ENCODE measurements at places on chromosomes 6 and 20.

GRCh38 chr20:30486103-30486478 lies 771.4 kb upstream of the DEFB115 start:
- DNase-seq, result no peak

GRCh38 chr6:107556082-107556481 lies 66.2 kb downstream of the SOBP start:
- DNase-seq, result no peak

DNA sequence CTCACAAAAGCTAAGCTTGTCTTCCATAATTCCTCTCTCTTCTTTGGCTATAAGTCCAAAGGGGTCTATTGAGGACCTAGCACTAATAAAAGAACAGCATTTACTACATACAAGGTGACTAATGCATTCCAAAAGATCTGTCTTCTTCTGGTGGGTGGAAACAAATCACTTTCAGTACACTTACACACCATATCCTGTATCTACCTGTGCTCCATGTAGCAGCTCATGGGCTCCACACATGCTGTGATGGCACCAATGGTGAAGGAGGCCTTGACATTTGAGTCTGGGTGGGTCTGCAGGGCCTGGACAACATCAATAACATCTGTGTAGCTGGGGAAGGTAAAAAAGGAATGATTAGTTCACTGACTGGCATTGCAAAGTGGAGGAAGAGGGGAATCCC lies 42.4 kb upstream of the SLC4A11 start:
- DNase-seq, result no peak

DNA sequence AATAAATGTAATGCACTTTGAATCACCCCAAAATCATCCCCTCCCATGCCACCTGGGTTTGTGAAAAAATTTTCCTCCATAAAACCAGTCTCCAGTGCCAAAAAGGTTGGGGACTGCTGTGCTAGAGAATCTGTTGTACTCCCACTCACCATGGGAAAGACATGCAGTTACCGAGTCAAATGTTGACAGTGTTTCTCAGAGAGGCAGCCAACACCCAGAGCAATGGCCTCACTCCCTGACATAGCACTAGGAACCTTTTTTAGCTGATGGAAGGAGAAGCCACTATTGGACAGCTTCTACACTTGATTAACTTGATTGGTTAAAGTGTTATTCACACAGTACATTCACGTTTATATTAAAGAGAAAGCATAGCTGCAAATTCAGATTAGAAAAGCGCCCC lies 59.8 kb upstream of the MANEA start:
- no peak for DNase-seq

- DNase-seq, result no peak
These were observed 160.2 kb upstream of the FOXA2 start for GRCh38 chr20:22744341-22745193.

DNA sequence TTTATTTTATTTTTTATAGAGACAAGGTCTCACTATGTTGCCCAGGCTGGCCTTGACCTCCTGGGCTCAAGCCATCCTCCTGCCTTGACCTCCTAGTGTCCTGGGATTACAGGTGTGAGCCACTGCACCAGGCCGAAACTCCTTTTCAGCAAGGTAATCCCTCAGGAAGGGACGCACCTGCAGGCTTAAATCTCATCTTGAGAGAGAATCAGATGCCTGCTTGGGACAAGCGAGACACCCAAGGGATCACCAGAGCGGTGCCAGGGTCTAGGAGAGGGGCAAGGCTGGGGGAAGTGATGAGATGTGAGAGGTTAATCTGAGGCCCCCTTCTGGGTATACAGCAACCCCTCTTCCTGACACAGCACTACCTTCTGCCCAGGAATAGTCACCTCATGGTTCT lies 4.0 kb upstream of the ATP9A start:
- DNase-seq, result no peak

GRCh38 chr20:9128568-9128967 lies 59.7 kb downstream of the PLCB4 start:
- no peak for DNase-seq

DNA sequence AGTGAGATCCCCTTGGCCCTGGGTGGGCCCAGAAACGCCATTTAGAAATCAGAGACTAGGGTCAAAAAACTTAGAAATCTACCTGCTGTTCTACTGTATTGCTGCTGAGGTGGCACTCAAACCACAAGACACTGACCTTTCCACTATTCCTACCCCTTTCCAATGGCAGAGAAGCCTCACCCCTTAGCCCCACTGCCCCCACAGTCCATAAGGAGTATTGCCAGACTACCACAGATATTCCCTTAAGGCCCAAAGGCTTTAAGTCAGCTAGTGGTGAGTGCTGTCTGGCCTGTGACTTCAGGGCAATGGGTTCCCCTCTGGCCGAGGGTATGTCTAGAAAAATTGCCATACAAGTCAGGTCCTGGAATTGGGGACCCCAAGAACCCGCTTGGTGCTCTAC lies 656.1 kb downstream of the COL12A1 start:
- DNase-seq, result no peak

- DNase-seq, result peak; percentile 50
These were observed 7.9 kb upstream of the CDSN start for GRCh38 chr6:31128093-31128676.

DNA sequence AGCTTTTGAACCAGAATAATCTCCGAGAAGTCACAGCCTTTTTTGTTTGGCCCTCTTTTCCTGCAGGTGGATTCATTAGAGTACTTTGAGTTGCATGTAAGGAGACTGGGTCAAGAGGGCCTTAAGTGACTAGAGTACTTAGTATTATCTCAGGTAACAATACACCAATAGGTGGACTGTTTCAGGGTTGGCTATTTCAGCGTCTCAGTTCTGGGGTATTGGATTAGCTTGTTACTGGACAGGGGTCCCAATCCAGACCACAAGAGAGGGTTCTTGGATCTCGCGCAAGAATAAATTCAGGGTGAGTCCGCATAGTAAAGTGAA lies 47.3 kb upstream of the SLC9A8 start:
- no peak for DNase-seq

DNA sequence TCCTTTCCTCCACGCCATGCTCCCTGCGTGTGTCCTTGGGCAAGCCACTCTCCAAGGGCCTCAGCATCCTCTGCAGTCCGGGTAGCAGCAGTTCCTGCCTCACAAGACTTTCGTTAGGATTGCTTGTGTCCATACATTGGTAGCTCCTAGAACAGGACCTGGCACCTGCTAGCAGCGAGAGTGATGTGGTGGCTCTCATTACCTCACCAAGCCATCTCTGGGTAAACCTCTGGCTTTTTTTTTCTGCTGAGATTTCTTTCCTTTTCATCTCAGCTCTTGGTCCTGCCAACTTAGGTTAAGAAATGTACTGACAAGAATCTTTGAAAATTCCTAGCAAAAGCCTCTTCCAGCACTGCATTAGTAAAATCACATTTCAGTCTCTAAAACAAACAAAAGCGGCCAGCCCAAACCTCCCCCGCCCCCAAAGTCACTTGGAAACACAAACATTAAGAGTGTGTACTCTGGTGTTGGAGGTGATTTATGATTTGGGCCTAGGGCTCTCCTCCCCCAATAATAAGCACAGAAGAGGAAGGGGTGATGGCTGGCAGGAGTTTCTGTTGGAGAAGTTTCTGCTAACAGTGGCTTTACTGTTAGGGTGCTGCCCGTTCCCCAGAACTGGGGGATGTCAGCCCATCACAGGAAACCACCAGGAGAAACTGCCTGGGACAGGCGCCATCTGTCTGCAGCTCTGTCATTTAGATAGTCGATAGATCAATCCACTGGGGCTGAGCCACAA lies 199.2 kb downstream of the CD83 start:
- DNase-seq, result no peak

DNA sequence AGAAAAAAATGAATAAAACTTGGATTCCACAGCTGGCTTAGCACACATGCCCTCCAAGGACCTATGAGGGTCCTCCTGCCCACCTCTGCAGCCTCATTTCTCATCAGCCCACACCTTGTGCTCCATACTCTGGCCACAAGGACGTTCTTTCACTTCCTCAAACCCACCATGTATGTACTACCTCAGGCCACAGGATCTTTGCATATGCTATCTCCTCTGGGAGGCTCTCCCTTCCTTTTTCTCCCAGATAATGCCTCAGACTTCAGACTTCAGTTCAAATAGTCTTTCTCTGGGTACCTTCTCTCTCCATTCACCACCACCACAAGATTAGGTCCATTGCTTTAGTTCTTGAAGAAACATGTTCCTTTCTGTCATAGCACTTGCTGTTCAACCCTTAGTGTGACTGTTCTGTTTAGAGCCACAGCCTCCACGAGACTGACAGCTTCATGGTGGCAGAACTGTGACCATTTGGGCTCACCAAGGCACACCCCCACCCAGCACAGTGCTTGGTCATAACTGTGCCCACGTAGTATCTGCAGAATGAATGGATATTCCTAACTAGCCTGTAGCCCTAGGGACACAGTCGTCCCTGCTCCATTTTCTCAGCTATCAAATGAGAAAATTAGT lies 146.7 kb upstream of the LRFN2 start:
- no peak for DNase-seq

GRCh38 chr6:73666393-73666792 lies 12.6 kb upstream of the SLC17A5 start:
- DNase-seq, result no peak

GRCh38 chr20:9301129-9302090 lies 213.0 kb upstream of the LAMP5 start:
- DNase-seq, result no peak

DNA sequence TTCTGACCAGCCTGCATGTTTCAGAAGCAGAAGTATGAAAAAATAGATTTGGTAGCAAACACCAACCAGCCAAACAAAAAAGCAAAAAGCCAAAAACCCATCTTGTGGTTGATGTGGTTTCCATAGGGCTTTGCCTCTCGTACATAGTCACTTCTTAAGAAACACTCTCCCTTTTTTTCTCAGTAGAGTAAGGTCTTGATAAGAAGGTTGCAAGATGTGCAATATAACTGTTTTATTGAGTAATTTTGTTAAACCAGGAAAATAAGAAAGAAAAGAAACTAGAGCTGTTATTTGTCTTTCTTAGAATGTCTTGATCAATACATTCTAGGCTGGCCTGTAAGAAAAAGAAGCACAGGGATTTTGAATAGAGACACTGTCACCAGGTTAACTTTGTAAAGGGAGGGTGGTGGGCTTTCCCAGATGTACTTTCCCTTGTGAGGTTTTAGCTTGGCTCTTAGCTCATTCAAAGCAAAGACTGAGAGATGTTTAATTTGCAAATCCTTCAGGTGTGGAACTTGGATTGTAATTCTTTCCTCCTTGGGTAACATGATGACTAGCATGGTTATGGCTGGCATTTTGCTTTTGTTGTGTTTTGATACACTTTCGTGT lies 49.7 kb downstream of the AKAP12 start:
- DNase-seq, result no peak

- no peak for DNase-seq
These were observed 402.4 kb upstream of the SYNCRIP start for GRCh38 chr6:86045038-86045437.

- DNase-seq, result no peak
These were observed 125.4 kb downstream of the OPRM1 start for GRCh38 chr6:154164397-154164796.

DNA sequence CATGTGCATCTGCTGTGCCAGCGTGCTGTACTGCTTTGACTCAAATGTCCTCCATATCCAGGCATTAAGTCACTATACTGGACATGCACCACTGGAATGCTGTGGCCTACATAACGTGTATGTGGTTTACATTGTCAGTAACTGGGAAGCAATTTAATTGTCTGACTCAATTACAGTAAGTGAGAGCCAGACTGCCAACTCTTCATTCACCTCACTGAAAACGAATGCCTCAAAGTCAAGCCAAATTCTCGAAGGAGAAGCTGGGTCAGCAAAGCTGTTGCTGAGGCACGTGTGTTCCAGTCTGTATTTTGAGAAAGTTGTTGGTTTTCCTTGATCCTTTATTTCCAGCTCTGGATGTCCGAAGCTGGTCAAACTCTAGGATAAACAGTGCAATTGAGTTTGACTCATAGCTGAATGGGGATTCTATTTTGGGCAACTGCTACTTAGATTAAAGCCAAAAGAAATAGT lies 534.3 kb downstream of the COL12A1 start:
- no peak for DNase-seq

GRCh38 chr20:62067547-62068260 lies 2.0 kb upstream of the TAF4 start:
- no peak for DNase-seq

DNA sequence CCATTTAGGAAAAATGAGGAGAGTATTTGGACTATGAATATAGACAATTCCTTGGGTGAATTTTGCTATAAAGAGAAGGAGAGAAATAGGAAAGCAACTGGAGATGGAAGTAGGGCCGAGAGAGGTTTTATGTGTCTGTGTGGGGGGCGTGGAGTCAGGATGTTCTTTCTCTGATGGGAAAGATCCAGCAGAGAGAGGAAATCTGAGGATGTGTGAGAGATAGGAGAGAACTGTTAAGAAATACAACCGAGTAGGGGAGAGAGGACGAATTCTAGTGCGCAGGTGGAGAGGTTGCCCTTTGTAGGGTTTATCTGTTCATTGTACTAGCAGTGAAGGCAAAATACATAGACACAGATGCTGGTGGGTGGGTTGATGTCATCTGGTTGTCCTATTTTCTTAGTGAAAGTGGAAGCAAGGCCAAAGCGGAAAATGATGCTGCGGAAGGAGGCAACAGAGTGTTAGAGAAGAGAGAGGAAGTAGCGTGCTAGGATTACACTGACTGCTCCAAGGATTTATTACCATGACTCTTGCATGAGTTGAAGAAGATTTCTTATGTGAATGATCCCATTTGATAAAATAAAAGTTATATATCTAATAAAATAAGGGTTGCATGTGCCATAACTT lies 57.7 kb downstream of the CLVS2 start:
- no peak for DNase-seq

- DNase-seq, result no peak
These were observed 637 bp downstream of the ABHD12 start for GRCh38 chr20:25389858-25390537.

DNA sequence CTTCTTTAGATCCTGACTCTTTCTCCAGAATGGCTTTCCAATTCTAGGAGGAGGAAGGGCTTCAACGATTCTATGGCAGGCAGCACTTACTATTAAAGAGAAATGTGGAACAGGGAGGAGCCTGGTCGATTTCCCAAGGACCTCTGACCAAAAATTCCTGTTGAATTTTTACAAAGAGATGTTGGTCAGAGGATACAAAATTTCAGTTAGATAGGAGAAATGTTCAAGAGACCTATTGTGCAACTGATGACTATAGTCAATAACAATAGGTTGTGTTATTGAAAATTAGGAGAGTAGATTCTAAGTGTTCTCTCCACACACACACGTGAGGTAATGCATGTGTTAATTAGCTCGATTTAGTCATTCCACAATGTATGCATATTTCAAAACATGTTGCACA lies 130.1 kb upstream of the TNFAIP3 start:
- DNase-seq, result no peak

DNA sequence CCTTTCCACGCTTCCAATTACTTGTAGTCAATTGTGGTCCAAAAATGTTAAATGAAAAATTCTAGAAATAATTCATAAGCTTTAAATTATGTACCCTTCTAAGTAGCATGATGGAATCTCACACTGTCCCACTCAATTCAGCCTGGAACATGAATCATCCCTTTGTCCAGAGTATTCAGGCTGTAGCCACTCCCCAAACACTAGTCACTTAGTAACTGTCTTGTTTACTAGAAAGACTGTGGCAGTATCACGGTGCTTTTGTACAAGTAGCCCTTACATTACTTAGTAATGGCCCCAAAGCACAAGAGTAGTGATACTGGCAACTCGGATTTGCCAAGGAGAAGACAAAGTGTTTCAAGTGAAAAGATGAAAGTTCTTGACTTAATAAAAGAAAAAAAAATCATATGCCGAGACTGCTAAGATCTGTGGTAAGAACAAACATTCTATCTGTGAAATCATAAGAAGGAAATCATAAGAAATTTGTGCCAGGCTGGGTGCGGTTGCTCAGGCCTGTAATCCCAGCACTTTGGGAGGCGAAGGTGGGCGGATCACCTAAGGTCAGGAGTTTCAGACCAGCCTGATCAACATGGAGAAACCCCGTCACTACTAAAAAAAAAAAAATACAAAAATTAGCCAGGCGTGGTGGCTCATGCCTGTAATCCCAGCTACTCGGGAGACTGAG lies 168.5 kb upstream of the SIM1 start:
- DNase-seq, result no peak

All from D721Med (cell line).